ENCODE measurements at places on chromosomes 13 and 19. TPM values are rescaled to one million over a fixed set of nuclear protein-coding genes. Genes with fewer than 3 reads are reported as not detected.

DNA sequence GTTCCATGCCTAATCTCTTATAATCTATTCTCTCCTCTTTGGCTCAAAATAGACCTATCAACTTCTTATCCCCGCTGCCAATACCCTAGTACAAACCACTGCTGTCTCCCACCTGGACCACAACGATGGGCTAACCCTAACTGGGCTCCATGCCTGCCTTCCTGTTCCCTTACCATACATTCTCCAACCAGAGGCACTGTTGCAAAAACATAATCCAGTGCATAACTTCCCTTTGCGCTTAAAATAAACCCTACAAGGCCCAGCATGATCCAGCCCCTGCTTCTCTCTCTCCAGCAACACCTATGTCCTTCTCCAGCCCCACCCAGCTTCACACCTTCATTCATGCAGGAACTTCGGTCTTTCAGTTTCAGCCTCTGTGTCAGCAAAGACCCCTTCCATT, 27.4 kb upstream of the CEBPA start:
- DNase-seq, result no peak

- no peak for DNase-seq
Observed at GRCh38 chr13:39148513-39148961, 110.3 kb downstream of the NHLRC3 start.

Gene LIM2
- not detected for total RNA-seq

Gene ZNF439
- 2.0 TPM for total RNA-seq

Gene SLC25A42
- 10.5 TPM for total RNA-seq

Gene ADGRE3
- not detected for total RNA-seq

DNA sequence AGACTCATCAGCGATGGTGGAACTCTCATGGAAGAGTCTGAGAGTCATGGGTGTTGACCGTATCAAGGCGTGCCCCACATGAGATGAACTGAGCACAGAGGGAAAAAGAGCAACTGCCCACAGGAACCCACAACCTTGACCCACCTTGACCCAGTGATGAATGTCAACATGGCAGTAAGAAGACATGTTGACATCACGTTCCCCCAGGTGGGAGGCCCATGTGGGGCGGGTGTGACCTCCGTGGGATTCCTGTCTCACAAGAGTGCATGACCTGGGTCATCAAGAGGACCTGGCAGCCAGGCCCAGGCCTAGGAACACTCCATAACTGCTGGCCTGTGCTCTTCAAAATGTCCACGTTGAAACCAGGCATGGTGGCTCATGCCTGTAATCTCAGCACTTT, 45.8 kb downstream of the EPS15L1 start:
- DNase-seq, result no peak

- DNase-seq, result no peak
Observed at GRCh38 chr19:33826521-33826920, 29.9 kb downstream of the KCTD15 start.

GRCh38 chr13:28058866-28059613, 41.3 kb downstream of the FLT3 start:
- no peak for DNase-seq

Gene KLHL1
- total RNA-seq, result 0.33 TPM

DNA sequence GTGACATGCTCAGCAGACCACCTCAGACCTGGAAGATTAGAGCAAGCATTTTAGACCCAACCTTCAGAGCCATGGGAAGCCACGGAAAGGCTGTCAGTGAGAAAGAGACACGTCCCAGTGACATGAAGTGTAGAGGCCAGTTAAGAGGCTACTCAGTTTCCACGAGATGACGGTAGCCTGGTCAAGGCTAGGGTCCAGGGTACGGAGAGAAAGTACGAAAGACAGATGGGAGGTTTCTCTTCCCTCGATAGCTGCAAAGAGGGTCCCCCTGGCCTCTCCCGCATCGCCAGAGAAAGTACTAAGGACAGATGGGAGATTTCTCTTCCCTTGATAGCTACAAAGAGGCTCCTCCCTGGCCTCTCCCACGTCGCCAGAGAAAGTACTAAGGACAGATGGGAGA, 8.6 kb downstream of the ZSCAN5A start:
- DNase-seq, result no peak

Gene ARHGAP33
- total RNA-seq, result 54.3 TPM

Gene ZNF681
- total RNA-seq, result 11.5 TPM

GRCh38 chr19:18704971-18705370, 21.5 kb downstream of the CRTC1 start:
- no peak for DNase-seq

Gene NCCRP1
- total RNA-seq, result 0.93 TPM

DNA sequence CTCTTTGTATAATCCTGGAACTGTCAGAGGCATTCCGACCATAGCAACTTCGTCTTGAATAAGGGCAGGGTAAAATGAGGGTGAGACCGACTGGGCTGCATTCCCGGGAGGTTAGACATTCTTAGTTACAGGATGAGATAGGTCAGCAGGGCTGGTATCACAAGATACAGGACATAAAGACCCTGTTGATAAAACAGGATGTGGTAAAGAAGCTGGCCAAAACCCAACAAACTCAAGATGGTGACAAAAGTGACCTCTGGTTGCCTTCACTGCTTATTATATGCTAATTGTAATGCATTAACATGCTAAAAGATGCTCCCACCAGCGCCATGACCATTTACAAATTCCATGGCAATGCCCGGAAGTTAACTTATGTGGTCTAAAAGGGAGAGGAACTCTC, 27.7 kb upstream of the MBNL2 start:
- no peak for DNase-seq

DNA sequence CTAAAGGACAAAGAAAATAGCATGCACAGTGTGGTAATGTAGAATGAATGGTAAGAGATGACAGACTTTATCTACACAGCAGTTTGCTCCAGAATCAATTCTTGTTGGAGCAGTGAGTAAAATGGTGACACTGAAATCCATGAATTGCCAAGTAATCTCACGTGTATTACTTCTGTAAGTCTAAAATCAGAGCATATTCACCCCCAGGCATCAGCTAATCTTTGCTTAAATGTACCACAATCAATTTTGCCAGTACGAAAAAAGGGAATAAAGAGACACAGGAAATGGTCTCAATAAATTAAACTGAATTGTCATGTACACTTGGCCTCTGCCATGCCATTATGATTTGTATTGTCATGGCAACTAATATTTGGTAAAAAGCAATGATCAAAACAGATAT, 294.2 kb downstream of the PCDH17 start:
- DNase-seq, result no peak

- DNase-seq, result no peak
Observed at GRCh38 chr13:106362707-106363106, 172.8 kb downstream of the EFNB2 start.

- DNase-seq, result no peak
Observed at GRCh38 chr19:7870571-7871436, 3.4 kb downstream of the PRR36 start.

DNA sequence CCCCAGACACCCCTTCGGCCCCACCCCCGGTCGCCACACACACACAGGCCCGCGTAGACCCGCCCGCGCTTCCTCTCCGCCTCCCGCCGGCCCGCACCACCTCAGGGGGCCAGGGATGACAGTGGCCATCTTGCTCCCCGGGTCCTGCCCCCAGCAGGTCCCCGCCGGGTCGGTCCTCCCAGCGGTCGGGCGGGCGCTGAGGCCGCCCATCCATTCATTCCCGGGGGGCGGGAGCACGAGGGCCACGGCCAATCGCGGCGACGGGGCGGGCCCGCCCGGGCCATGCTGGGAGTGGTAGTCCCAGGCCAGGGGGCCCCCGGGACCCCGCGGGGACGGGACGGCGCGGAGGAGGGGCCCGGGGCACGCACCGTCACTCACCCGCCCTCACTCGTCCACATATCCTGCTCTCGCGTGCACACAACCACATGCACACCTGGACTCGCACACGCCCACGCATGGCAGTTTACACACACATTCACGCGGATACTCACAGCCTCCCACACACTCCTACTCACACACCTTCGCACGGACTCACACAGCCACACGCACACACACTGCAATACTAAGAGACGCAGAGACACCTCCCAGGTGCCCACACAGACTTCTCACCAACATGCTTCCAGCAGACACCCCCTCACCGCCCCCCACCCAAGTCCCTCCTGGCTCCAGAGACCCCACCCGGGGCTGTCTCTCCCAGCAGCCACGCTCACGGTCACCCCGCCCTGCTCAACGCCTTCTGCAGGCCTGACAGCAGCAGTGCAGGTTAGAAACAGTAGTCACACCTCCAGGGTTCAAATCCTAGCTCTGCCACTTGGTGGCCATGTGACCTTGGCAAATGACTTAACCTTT, at the start of gene DPF1:
TSS of gene DPF1 (minus strand) at position 209 of the 849 bp plus-strand sequence. CDS start at position 129, 80 bp downstream.
- peak; percentile 77 for DNase-seq

DNA sequence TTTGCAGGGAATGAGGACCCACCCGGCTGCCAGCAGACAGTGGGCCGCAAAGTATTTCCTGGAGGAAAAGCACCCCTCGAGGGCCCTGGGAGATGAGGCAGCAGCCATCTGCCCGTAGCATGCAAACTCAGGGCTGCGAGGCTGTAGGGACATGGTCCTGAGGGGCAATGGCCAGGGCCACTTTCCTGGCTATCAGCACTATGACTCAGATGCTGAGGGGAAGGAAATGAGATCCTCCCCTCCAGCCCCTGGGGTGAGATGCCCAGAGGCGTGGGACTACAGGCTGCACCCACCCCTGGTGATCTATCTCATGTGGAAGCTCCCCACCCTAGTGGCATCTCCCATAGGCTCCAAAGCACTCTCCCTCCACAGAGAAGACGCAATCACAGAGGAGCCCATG, 80.1 kb downstream of the SLC7A1 start:
- no peak for DNase-seq

- no peak for DNase-seq
Observed at GRCh38 chr13:95023405-95023804, 277.8 kb downstream of the ABCC4 start.

GRCh38 chr13:61466280-61466679, 50.6 kb upstream of the PCDH20 start:
- no peak for DNase-seq

DNA sequence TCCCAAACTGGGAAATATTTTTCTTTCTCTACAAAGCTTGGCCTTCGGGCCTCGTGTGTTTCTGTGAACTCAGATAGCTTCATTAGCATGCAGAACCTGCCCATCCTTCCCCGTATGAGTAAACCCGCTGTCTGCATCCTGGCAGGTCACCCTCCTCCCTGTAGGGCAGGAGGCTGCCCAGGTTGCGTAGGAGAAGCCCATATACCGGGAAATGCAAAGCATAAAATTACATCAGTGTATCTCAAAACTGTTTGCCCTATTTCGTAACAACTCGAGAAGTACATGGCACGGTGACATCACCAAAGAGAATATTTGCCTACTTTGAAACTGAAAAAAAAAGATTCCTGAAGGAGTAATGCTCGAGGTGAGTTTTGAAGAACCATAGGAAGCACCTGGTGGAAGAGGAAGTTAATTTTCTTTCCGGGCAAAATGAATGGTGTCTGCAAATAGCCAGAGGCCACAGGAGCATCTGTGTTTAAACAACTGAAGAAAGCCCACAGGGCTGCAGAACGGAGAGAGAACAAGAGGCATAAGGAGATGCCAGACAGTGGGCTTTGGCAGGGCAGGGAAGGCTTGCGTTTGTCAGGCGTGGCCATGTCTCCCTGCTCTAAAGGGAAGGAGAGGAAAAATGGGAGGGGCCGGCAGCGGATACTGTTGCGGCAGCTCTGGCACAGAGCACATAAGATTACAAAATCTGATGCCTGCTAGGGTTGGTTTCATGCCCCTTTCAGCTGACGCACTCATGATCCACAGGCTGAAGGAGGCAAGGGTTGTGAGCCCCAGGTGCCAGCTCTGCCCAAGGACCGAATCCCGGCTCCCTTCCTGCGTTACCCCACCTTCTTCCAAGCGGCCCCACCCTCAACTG, 81.4 kb downstream of the IRS2 start:
- no peak for DNase-seq

DNA sequence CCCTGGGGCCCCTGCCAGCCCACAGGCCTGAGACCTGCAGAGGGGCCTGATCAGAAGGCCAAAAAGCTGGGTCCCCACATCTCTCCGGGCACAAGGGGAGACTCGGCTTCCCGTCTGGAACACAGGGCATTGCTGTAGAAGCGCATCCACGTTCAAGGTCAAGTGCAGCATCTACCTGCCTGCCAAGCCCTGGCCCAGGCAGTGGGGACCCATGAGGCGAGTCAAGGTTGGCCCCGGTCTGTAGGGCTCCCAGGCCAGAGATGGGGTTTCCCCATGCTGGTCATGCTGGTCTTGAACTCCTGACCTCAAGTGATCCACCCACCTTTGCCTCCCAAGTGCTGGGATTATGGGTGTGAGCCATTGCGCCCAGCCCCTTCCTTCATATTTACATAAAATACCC, 13.5 kb upstream of the COMP start:
- DNase-seq, result no peak

All from progenitor cell of endocrine pancreas (in vitro differentiated cells).